GM12891 (cell line): ENCODE measurements at places on chromosomes 13 and 19.

GRCh38 chr13:100515410-100515800, 73.2 kb downstream of the GGACT start:
- no peak for DNase-seq

- no peak for DNase-seq
These were observed 189.6 kb upstream of the CSNK1A1L start for GRCh38 chr13:37295071-37295470.

DNA sequence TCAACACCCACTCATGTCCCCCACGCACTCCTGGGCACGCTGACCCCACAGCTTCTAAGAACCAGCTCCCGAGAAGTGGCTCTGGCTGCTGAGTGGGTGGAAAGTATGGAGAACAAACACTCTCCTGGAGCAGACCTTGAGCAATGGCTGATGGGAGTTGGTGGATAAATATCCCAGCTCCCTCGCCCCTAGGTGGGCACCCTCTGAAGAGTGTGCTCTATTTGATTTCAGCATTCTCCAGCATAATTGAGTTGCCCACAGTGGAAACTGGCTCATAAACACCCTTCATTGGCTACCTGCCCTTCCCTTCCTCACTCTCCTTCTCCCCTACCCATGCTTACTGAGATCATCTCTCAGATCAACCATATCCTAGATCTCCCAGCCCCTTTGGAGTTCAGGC, 41.5 kb upstream of the ADGRE5 start:
- no peak for DNase-seq

- DNase-seq, result no peak
These were observed 4.2 kb downstream of the CCDC8 start for GRCh38 chr19:46409191-46409590.
